ENCODE measurements at places on chromosomes 3 and 15.

DNA sequence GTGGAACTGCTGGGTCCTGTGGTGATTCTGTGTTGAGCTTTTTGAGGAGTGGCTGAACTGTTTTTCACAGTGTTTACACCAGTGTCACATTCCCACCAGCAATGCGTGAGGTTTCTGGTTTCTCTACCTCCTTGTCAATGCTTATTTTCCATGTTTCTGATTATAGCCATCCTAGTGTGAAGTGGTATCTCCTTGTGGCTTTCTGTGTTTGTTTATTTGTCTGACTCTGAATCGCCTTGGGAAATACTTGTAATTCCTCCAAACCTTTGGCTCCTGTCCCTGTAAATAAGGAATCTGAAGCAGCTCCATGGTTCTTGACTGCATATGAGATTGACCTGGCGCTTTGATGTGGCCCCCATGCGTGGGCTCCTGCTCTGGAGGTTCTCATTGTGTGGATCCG is 20.6 kb downstream of the FAN1 start:
- no peak for DNase-seq

GRCh38 chr3:157127268-157127667 is 32.7 kb downstream of the CCNL1 start:
- no peak for DNase-seq

- DNase-seq: no peak
Measured at GRCh38 chr3:132378846-132379245, 38.5 kb upstream of the DNAJC13 start.

GRCh38 chr15:79090487-79091203 is at the start of gene RASGRF1:
Gene RASGRF1, minus strand, starts transcription at chr15:79090780. Its CDS starts 282 bp downstream, at chr15:79090498.
- DNase-seq: no peak

DNA sequence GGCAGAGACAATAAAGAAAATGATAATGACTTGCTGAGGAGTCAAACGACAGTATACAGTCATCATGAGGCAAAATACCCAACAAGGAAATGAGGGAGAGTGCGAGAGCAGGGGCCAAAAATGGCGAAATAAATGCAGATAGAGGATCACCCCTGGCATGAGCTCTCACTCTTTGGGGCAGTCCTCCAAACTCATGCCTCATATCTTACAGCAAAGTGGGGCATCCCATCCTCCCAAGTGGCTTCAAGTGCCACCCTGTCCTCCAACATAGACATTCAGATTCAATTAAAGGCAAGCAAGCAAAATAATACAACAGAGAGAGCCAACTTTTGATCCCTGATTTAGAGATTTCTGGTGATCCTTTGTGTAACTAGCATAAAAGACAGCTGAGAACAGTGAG is 278.4 kb downstream of the GBE1 start:
- no peak for DNase-seq

GRCh38 chr3:111811811-111812210 is 47.3 kb upstream of the PHLDB2 start:
- DNase-seq: peak; percentile 82

DNA sequence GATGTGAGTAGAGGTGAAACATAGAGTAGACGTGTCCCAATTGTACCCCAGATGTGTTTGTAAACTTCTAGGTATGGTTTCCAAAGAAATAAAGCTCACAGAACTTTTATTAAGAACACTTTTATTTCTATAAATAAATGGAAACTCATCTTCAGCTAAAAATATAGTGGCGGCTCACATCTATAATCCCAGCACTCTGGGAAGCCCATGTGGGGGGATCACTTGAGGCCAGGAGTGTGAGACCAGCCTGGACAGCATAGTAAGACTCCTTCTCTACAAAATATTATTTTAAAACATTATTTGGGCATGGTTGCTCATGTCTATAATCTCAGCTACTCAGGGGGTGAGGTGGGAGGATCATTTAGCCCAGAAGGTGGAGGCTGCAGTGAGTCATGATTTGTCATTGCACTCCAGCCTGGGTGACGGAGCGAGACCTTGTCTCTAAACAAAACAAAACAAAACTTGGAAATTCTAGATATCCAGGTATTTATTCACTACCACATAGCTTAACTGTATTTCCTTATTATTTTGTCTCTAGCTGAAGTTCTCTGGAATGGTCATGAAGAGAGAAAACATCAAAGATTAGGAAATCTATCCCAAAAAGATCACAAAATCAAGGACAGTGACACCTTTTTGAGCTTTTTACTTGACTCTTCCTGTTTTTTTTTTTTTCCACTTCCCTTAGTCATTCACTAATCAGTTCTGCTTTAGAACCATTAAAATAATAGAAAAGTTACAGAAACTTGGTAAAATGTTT is 258.1 kb downstream of the TIGIT start:
- no peak for DNase-seq

GRCh38 chr15:55290528-55291057 is 980 bp upstream of the RAB27A start:
- DNase-seq: peak; percentile 89

DNA sequence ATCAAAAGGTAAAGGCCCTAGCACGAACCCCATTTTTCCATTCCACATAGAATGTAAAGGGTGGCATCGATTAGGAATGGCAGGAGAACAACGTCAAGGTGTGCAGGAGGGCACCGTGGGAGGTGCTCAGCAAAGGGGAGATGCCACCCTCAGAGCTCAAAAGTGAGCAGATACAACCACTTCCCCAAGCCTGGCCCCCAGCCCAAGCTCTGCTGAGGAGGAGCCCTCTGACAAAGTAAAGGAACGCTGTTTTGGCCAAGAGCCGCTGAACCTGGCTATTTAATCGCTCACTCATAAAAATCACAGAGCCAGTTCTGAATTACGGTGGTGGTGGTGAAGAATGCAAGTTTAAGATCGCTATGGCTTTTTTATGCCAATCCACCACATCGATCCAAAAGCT is 12.4 kb downstream of the GNB5 start:
- no peak for DNase-seq

DNA sequence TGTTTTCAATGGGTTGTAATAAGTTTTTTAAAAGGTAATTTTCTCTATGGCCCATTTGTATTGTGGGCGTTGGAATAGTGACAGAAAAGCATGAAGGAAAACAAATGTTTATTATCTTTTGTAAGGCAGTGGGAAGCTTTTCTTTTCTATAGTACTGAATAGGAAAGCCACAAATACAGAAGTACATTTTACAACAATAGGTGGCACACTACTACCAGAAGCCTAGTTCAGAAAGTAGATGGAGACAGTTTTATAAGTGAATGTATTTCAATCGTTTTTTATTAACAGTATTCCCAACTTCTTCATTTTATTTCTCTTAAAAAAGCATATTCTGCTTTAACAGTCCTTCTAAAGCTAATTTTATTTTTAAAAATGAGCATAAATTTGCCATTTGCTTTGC is 296.7 kb downstream of the PTPRG start:
- DNase-seq: peak; percentile 53

GRCh38 chr15:59833366-59833765 is 144.2 kb upstream of the BNIP2 start:
- no peak for DNase-seq

GRCh38 chr3:81363816-81364215 is 397.6 kb downstream of the GBE1 start:
- DNase-seq: no peak

GRCh38 chr3:58494107-58494506 is 2.2 kb downstream of the KCTD6 start:
- DNase-seq: peak; percentile 45

- peak; percentile 49 for DNase-seq
Measured at GRCh38 chr3:154794814-154795445, 285.2 kb upstream of the MME start.

DNA sequence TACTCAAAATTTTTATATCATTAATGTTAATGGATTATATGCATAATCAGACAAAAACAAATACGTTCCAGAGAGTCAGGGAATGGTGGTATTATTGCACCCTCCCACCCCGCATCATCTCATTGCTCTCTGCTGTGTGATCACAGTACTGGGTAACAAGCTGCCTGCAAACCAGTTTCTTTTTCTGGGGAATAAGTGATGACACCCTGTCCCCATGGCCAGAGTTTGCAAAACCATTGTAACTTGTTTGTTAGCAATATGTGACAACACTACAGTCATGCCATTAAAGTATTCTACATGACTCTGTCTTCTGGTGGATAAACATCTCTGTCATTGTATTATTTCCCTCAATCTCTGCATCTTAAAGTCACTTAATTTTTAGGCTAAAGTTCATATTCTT is 39.5 kb downstream of the ZBTB38 start:
- DNase-seq: no peak

GRCh38 chr3:80771085-80771484 is 990.4 kb downstream of the GBE1 start:
- peak; percentile 9 for DNase-seq

DNA sequence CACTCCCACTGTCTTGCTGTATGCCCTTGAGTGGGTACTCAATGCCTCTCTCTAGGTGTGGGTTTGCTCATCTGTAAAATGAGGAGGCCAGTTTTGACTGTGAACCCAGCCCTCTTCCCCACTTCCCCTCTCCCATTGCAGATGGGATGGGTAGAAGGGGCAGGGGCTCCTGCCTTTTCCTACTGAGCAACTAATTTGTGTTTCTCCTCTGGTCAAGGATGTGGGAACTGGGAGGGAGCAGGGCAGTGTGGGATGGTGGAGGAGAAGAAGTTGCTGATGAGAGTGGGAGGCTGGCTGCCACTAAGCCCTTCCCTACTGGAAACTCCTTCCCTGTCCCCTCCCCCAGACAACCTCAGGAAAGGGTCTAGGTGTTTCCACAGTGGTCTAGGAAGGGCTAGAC is 20.1 kb upstream of the ANKDD1A start:
- DNase-seq: no peak

- no peak for DNase-seq
Measured at GRCh38 chr3:134852132-134852531, 57.1 kb downstream of the EPHB1 start.

DNA sequence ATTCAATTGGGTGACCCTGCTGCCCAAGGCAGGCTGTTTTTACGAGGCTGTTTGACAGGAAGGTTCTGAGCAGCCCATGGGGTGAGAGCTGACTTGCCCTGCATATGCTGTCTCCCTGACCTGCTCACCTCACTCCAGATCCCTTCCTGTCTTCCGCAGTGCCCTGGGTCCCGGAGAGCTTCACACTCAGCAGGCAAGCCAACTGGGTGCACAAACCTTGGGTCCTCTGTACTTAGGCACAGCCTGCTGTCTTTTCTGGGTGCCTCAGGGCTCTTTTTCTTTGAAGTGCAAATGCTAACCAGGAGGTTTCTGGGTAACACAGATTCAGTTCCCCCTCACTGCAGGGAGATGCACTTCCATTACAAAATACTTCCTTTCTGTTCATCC is 32.8 kb downstream of the ZXDC start:
- DNase-seq: no peak

GRCh38 chr15:89820666-89821611 is 6.3 kb upstream of the ANPEP start:
- no peak for DNase-seq

- DNase-seq: no peak
Measured at GRCh38 chr3:186920796-186921195, 9.5 kb upstream of the ST6GAL1 start.

DNA sequence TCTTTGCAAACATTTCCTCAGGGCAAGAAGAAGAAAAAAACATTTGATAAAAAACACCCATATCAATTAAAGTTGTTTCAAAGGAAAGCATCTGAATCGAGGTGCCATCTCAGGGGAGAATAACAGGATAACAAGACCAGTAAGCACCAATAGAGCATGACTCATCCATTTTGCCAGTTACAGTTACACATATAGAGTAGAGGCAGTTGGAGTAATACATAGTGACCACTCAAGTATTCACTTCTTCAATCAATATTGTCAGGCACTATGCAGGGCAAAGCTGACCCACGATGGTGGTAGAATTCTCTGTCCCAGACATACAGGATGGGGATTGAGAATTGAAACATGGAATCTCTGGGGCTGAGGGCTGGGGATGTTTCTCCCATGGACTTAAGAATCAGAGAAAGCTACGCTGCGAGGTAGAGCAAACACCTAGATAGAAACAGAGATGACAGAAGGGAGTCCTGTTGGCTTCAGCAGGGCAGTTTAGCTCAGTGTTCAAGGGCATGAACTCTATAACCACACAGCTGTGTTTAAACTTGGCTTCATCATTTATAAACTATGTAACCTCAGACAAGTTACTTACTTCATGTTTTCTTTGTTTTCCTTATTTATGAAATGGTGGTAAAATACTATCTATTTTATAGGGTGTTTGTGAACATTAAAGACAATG is 186.4 kb upstream of the NANOGP8 start:
- DNase-seq: no peak

DNA sequence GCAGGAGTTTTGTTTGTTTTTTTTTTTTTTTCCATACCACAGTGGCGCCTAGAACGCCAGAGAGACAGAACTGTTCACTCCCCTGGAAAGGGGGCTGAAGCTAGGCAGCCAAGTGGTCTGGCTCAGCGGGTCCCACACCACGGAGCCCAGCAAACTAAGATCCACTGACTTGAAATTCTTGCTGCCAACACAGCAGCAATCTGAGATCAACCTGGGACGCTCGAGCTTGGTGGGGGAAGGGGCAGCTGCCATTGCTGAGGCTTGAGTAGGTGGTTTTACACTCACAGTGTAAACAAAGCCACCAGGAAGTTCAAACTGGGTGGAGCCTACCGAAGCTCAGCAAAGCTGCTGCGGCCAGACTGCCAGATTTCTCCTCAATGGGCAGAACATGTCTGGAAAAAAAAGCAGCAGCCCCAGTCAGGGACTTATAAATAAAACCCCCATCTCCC is 29.8 kb downstream of the SPICE1 start:
- DNase-seq: no peak

- no peak for DNase-seq
Measured at GRCh38 chr3:138113326-138113725, 2.1 kb downstream of the DZIP1L start.

- no peak for DNase-seq
Measured at GRCh38 chr15:74369084-74369745, 1.8 kb upstream of the CYP11A1 start.

GRCh38 chr3:61146010-61146890 is 105.0 kb downstream of the FHIT start:
- DNase-seq: no peak

- DNase-seq: no peak
Measured at GRCh38 chr3:68089572-68090011, 435.2 kb upstream of the SUCLG2 start.

- DNase-seq: no peak
Measured at GRCh38 chr3:46669191-46669999, 24.1 kb downstream of the ALS2CL start.

- DNase-seq: no peak
Measured at GRCh38 chr3:66403323-66403990, 97.4 kb downstream of the LRIG1 start.

DNA sequence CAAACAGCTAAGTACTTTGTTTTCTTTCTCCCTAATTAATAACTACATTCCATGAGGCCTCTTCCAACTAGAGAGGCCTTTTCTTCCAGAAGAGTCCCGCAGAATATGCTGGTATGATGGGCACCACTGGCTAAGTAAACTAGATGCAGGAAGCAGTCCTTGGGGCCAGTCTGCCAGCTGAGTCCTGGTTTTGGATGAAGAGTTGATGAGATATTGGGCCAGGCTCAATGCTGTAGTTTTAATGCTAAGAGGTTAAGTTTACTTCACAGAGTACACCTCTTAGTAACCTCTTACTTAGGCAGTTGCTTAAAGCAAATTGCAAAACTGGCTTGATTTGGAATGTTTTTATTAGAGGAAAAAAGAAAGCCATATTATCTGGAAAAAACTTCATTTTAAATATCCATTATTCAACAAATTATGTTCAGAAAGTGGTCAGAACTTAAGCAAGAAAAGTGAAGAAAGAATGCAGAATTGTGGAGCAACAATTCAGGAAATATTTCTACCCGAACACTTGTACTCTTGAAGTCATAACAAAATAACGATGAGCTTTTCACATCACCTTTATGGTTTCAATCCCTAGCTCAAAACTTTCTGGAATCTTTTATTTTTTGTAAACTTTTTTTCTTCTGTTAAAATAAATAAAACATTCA is 178.4 kb upstream of the CDIN1 start:
- DNase-seq: no peak

All from umbilical cord (tissue), 2 donors.